ENCODE measurements at places on chromosomes 1 and 21.

DNA sequence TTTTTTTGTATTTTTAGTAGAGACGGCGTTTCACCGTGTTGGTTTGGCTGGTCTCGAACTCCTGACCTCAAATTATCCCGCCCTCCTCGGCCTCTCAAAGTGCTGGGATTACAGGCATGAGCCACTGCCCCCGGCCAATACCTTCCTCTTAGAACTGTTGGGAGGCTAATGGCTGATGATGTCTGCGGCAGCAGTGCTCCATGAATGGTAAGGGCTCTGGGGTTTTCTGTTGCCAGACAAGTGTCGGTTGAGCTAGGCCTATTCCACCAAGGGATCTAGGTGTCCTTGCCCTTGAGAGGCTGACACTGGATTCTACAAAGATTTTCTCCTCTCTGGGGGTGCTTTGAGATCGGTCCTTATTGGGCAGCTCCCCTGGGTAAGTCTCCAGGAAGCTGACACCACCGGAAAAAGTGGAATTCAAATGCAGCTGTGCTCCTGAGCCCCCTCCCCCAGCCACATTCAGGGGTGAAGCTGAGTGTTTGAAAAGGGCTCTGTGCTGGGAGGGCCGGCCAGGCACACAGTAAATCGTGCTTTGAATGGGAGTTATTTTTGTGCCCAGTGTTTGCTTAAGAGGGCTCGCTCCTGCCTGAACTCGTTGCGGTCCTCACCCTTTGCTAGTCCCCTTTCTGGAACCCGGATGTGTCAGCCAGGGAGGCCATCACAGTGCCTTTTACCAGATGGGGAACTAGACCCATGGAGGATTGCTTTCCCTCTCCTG, 5.2 kb downstream of the SOX13 start:
- no peak for DNase-seq

GRCh38 chr1:6271554-6271953, 10.7 kb upstream of the GPR153 start:
- no peak for DNase-seq

DNA sequence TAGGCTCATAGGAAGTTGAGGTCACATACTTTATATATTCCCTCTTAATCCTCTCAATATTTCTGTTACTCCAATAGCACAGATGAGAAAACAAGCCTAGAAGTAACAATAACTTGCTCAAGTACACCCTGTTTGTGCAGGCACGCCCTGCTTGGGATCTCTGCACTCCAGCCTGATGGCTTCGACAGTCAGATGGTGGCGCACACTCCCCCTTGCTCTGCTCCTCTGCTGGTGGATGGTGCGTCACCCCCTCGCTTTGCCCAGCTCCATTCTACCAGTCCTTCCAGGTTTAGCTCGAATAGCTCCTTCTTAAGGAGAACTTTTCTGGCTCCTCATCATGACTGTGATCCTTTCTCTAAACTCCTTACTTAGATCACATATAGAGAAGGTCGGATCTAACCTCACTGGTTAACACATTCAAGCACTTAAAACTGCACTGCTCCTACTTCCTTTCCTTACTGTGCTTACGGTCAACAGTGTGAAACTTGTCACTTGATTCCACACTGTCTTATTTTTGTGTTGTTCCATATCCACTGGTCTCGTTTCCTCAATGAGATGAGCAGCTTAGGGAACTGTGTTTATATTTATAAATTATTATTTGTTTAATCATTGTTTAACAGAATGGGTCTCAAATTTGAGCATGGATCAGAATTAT, 3.0 kb downstream of the TSPAN2 start:
- no peak for DNase-seq

DNA sequence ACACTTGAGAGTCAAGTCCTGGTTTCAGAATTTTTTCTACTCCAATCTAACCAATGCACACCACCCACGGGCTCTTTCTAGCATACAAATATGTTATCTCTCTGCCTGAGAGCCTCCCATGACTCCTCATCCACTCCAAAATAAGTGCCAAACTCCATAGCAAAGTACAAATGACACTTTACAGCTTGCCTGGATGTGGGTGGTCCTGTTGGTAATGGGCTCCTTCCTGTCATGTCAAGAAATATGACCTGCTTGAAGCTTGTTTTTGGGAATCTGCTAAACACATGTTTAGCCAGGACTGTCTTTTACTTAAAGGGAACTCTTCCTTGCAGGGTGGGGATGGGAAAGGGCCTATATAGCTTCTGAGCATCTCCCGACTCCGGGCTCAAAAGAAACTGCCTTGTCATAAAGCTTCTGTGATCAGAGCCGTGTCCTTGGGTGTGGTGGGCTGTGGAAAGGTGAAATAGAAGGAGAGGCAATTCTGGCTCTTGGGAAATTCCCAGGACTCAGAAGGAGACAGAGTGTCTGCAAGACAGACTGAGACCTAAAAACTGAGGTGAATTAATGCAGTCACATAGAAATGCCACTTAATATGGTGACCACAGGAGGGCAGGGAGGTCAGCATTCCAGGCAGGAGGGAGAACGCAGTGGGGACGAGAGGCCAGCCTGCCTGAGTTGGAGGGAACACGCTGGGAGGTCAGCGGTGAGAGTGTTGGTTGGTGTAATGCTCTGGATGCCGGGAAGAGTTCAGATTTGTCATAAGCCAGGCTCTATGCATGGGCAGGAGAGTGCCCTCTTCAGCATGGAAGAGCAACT, 6.1 kb upstream of the IGFN1 start:
- DNase-seq: no peak

DNA sequence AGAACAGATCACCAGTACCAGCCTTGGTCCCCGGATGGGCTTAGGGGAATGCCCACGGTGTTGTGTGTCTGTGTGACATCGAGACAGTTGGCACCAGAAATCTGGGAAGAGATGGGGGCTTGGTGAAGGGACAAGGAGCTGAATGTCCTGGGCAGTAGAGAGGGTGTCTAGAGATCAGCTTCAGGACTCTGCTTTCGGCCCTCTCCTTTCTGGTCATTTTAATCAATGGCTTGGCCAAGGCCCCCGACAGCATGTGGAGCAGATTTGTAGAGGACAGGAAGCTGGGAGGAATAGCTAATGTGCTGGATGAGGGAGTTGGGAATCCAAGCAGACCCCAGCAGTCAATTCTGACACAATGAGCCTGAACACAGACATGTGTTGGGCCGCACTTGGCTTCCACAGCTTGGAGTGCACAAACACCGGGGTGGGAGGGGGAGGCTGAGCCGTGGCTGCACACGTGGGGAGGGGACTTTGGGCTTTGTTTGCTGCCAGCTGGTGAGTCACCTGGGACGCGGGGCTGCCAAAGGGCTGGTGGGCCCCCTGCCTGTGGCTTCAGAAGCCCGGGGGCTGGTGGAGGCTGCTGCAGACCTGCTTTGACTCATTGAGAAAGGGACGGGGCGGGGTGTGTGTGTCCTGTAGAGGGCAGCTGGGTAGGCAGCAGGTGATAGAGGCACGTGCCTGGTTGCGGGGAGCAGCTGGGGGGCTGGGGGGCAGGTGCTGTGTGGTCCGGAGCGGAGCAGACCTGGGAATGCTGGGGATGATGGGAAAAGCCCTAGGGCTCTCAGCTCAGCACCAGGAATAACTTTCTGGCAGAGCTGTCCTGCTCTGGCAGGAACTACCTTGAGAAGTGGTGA, 20.9 kb downstream of the SLC1A7 start:
- no peak for DNase-seq

DNA sequence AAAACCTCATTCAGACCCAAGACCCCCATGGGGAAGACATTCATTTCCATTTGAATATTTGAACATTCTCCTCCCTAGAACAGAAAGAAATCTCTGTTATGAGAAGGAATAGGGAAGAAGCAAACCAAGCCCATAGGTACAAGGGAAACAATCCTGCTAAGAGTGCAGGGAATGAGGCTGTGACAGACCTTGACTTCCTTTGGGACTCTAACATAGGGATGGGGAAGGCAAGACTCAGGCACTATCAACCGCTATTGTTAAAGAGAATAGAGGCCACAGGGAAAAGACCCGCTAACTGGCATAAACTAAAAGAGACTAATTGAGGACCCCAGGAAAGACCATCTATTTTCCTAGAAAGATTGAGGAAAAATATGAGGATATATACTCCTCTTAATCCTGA, 117.8 kb upstream of the BRINP3 start:
- no peak for DNase-seq

DNA sequence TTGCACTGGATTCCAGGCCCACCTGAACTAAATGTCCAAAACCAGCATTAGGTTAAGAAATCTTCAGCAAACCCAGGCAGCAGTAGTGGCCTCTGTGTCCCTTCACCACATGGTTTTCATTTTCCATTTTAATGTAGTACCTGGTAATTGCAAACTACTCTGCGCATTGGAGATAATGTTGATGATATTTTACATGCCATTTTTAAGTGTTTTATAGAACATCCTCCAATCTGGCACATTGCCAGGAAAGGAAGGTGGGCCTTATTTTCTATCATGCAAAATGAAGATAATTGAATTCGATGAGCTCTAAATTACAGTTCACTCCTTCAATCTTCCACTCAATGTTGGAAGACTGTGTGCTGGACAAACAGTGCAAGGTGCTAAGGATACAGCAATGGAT, 89.5 kb downstream of the ZC3H11B start:
- DNase-seq: no peak

DNA sequence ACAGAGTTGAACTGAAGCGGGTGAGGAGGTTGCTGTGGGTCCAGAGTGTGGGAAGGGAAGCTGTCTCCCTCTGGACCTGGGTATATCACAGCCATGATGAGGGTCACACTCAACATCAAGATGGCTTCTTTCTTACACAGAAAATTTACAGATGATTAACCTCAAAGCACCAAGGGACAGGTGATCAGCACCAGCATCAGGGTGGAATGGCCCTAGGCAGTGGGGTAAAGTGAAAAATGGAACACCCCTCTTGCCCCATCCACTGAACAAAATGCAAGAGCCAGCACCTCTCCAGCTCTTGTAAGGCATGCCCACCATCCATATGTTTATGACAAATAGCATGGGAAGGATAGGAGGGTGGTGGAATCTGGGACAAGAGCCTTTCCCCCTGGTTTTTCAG, 40.3 kb downstream of the HSD3B1 start:
- no peak for DNase-seq

DNA sequence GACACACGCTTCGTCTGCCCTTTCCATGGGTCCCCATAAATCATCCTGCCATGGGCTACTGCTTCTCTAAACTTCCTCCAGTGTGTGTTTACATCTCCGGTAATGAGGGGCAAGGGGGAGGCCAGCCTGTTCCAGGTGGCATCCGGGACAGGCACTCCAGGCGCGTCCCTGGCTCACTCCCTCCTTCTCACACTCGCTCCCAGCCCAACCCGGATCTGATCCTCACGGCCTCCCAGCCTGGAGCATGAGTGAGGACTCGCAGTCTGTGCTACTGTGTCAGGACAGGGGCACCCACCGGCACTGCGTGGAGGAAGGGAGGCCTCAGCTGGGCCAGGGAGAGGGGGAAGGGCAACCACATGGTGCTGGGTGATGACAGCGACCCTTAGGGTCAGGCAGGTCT, 225.4 kb downstream of the TRABD2B start:
- DNase-seq: no peak

DNA sequence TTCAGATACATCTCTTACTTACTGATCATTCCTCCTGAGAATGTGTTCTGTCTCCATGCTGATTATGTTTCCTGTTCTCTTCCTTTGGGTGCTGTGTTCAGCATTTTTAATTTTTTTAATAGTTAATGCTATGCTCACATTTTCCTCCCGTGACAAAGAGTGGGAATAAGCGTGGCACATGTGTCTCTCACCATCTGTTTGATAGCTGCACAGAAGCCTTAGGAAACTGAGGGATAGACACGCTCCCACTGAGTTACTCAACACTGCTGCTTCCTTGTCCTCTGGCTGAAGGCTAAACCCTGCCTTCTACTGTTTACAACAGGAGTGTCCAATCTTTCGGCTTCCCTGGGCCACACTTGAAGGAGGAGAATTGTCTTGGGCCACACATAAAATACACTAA, 264.2 kb downstream of the DISC1 start:
- DNase-seq: no peak

DNA sequence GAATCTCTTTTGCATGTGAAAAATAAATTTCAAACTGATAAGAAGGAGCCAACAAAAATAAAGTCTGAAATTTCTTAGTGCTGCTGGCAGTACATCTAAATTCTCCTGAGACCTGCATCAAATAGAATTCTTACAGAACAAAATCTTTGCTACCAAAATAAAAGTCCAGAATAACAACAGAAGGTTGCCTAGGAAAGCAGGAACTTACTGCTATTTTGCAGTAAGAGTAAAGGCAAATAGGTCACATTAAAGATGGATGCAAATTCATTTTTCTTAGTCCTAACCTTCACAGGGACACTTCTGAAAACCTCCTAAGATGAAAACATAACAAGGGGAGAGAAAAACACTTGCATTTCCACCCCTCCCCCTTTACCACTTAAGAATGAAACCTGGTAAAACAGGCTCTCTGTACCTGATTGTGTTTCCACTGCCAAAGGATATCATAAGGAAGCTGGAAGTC, 59.0 kb downstream of the RUSC1 start:
- DNase-seq: no peak

GRCh38 chr1:19074902-19075721, 118.6 kb upstream of the IFFO2 start:
- DNase-seq: no peak

- DNase-seq: no peak
These were observed 6.1 kb upstream of the PHLDA3 start for GRCh38 chr1:201475130-201475529.

DNA sequence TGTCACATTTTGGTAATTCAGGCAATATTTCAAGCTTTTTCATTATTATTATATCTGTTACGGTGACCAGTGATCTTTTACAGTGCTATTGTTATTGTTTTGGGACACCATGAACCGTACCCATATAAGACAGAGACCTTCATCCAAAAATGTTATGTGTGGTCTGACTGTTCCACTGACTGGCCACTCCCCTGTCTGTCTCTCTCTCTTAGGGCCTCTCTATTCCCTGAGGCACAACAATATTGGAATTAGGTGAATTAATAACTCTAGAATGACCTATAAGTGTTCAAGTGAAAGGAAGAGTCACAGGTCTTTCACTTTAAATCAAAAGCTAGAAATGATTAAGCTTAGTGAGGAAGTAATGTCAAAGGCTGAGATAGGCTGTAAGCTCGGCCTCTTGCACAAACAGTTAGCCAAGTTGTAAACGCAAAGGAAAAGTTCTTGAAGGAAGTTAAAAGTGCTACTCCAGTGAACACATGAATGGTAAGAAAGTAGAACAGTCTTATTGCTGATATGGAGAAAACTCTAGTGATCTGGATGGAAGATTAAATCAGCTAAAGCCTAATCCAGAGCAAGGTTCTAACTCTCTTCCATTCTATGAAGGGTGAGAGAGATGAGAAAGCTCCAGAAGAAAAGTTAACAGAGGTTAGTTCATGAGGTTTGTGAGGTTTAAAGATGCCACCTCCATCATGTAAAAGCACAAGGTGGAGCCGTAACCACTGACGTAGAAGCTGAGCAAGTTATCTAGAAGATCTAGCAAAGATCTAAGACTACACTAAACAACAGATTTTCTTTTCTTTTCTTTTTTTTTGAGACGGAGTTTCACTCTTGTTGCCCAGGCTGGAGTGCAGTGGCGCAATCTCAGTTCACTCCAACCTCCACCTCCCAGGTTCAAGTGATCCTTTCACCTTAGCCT, 19.7 kb upstream of the DIPK1A start:
- DNase-seq: peak; percentile 17

DNA sequence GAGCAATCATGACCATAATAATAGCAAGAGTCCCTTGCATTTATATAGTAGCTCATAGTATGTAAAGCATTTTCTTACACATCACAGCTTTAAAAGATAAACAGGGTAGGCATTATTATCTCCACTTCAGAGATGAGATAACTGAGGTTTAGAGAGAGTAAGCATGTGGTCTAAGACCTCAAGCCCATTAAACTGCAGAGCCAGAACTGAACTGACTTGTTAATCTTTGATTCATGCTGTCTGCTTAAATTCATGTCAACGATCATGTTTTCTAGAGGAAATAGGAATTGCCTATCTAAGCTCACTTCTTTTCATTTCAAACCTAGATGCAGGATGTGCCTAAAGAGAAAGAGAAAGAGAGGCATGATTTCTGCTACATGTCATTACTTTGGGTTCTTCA, 524.8 kb downstream of the PTPRC start:
- no peak for DNase-seq

Data from stimulated activated CD4-positive, alpha-beta T cell treated with anti-CD3 and anti-CD28 coated beads, Interleukin-2, amount 100 ng/mL, for 24 hours (primary cell).